ENCODE measurements at places on chromosomes 4 and X.
A peak's percentile ranks its signal among the peaks of the same experiment; 100 is the strongest.

DNA sequence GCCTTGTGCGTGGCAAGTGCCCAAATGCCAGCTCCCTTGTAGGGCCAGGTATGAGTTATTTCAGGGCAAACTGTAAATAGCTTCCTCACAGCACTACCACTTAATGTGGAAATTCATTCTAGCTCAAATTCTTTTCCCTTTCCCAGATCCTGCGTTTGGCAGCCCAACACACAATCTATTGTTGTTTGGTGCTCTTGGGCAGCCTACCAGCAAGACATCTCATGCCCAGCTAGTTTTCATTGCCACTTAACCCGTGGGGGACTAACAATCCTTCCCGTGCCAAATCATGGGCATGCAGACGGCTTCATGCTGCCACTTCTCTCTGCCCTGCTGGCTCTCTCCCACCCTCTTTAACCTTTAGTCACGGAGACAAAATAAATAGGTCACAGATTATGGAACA is 454.2 kb downstream of the GRIA2 start:
- peak; percentile 69 for DNase-seq

- no peak for DNase-seq
Observed at GRCh38 chr4:125334926-125335325, 20.2 kb downstream of the FAT4 start.

DNA sequence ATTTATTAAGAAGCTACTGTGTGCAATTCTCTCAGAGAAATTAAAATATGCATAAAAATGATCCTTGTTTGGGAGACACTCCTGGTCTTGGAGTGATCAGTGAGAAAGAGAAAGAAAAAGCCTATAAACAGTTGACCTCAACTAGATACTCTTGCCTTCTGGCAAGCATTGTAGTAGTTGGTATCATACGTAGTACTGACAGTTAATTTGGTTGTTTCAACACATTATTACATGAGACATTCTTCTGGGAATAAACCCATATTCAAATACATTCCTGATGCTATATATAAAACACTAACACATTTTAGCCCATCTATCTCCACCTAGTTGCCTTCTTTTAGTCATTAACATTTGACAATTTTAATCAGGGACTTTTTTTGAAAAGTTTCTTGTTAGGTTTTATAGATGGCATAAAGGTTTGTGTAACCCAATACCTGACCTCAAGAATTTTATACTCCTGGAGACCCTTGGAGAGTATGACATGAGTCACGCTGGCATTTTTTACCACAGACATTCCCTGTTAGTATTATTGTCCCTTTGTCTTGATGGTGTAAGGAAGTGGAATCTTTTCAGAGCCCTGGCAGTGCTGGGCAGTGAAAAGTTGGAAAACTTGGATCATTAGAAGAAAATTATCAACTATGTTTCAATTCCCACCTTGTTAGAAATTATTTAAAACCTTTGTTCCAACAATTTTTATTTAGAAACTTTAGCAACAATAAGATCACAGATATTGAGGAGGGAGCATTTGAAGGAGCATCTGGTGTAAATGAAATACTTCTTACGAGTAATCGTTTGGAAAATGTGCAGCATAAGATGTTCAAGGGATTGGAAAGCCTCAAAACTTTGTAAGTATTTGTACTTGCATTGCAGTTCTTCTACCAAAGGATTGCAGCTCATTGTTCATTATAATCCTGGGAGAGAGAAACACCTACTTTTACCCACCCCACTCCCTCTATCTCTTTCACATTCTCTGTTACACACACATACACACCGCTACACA is 167.1 kb upstream of the PACRGL start:
- DNase-seq = no peak

DNA sequence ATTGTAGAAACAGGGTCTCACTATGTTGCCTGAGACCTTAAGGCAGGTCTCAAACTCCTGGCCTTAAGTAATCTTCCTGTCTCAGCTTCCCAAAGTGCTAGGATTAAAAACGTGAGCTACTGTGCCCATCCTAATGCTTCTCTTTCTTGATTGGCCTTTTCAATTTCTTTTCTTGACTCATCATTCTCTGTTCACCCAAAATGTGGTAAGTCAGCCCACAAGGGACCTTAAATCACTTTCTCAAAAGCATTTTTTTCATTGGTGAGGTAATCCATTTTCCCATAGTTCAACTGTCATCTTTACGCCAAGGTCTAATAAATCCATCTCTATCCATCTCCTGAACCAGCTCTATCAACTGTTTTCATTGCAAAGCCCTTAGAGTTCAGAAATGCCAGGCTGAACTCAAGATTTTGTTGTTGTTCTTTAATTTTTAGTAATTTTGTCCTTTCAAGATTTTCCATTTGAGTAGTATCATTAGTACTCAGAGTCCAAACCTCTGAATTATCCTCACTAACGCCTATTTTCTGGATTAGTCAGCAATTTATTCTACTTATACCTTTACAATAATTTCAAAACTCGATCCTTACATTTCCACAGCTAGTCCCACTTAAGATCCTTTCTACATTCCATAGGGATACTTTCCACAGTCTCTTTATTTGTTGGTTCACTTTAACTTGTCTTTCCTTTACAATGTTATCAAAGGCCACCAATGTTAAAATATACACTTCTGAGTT is 528.6 kb downstream of the IL15 start:
- DNase-seq = no peak

DNA sequence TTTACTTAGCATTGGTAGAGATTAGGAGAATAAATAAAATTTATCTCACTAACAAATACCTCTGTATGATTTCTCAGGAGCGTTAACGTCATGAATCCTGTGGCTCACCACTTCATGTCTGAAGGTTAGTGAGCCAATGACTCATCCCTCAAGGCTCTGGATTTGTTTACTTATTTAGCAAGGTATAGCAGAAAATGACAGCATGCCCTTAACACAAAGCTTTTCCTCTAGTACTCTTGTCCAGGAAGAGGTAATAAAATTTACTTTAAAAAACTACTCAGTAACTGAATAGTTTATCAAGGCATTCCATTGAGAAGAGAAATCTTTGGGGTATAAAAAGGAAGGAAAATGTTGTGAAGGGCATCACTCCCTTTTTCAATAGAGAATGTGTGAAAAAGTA is 823.8 kb downstream of the CCSER1 start:
- DNase-seq = no peak

- no peak for DNase-seq
Observed at GRCh38 chr4:81346719-81347118, 125.0 kb downstream of the RASGEF1B start.

DNA sequence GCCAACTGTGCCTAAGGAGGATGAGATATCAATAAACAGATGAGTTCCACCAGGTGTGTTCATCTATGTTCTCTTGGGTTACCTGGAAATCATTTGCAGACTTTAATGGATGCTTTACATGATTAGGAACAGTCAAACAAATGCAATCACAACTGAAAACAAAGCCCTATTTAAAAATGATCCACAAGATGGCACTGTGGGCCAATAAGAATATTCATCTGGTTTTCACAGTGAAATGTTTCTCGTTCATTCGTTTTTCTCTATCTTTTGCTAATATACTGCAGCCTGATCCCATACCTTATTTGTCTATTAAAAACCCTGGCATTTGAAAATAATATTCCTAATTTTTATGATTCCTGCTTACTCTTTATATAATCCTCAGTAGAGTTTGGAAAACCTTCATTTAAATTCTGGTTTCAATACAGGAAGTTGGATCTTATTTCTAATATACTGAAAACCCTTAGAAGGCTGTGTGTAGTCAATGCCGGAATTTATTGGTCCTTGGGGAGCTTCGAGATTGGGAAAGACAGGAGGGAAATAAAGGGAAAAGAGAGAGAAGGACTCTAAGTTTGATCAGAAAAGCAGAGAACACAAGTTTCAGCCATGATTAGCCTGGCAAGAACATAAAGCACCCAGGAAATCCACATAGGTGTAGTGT is 63.8 kb upstream of the TAPT1 start:
- no peak for DNase-seq

GRCh38 chr4:77376788-77377460 is 219.9 kb downstream of the CCNG2 start:
- DNase-seq = no peak

- DNase-seq = no peak
Observed at GRCh38 chr4:7403001-7403400, 31.7 kb downstream of the PSAPL1 start.

DNA sequence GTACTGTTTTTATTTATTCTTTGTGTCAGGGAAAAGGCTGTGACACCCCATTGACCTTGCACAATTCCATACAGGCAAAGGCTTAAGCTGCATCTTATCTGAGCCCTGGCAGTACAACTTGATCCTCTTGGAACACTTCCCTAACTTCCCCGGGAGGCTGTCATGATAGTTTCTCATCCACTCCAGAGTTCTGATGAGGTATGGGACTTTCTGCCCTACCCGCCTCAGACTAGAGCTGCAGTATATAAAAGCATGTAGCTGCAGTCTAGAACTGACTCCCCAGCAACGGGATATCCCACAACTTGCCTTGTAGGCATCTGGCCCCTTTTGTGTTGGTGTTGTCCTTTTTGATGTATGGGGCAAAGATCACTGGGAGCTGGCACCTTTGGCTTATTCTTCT is 72.7 kb downstream of the FNIP2 start:
- no peak for DNase-seq

GRCh38 chr4:124202099-124202498 is 510.4 kb downstream of the ANKRD50 start:
- DNase-seq = no peak

DNA sequence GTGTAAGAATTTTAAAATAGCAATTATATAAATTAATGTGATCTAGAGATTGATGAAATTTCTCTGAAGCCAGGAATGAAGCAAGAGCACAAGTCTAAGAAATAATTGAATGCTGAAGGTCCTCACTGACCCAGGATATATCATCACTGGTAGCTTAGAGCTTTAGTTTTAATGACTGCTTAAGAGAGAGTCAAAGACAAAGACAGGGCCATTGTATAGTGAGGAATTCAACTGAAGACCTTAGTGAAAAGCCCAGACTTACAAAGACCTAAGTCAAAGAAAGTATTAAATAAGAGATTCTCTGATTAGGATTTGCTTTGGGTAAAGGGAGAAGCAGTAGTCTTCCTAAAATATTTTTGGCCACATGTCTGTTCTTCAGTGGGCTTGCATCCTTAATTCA is 26.0 kb upstream of the IL15 start:
- no peak for DNase-seq

DNA sequence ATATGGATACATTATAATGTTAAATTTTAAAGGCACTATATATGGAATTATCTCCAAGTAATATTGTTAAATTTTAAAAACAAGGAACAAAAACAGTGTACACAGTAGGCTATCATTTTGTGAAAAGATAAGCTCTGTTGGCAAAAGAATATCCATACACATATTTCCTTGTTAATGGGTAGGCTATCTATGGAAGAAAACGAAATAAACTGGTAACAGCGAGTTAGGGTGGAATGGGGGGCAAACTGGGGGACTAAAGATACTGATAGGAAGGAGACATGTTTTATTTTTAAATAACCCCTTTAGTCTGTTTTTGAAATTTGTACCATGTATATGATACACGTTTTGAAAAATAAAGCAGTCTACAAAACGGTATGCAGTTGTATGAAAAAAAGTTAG is 3.6 kb upstream of the TSPAN5 start:
- no peak for DNase-seq

DNA sequence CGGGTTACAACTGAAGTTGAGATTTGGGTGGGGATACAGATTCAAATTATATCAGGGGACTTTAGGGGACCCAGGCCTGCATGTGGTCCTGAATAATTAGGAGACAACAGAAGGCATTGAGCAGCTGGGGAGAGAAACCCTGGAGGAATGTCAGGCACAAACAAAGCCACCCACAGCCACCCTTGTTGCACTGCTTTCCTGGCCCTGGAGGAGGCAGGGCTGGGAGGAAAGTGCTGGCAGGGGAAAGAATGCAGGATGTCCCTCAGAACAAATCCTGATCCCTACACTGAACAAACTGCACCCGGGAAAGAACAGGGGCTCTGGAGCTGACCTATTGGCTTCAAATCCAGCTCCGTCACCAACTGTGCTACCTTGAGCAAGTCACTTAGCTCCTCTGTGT is 214.1 kb upstream of the ATP6AP2 start:
- DNase-seq = no peak

DNA sequence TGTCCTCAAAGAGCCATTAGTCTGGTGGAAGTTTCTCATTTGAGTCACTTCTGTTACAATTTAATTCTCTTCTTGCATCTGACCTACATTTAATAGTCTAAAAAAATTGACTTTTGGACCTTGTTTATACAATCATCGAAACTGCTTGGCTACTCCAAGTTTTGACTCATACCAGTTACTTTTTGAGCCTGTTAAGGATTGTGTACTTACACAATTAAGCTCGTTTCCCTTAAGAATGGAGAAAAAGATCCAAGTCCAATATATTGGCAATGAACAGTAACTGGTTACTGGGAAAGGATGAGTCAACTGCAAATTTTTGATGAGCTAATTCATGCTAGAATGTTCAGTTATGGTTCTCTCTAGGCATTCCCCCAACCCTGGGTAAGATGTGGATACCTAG is 58.2 kb downstream of the DCX start:
- no peak for DNase-seq
